ENCODE measurements at places on chromosomes 12 and 14.

GRCh38 chr12:8081251-8081920 lies 688 bp upstream of the NECAP1 start:
- DNase-seq = no peak

DNA sequence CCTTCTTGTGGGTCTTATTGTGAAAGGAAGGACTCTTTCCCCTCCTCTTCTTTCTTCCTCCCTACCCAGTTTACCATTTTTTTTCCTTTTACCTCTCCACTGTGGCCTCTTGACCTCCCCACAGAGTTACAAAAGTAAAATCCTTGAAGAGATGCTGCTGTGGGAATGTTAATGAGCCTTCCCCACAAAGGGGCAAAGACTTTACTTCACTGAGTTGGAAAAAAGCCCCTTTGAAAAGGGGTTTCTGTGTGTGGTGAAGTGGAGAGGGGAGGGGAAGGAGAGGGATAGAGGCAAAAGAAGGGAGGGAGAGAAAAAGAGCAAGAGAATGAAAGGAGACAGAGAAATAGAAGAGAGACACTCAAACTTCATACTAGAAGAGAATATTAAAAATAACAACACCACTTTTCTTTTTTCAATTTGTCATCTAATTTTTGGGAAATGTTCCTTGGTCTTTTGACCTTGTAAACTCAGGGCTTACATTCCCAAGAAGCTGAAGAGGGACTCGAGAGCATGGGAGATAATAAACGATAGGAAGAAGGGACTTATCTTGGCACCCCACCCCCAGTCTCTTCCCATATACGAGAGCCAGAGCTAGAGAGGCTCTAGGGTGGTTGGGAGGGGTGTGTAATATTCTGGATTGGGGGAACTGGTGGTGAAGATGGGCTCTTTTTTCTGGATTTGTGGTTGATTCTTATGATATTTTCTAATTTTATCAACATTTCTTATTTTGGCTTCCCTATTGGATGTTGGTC lies 13.2 kb upstream of the SALL2 start:
- DNase-seq = no peak

DNA sequence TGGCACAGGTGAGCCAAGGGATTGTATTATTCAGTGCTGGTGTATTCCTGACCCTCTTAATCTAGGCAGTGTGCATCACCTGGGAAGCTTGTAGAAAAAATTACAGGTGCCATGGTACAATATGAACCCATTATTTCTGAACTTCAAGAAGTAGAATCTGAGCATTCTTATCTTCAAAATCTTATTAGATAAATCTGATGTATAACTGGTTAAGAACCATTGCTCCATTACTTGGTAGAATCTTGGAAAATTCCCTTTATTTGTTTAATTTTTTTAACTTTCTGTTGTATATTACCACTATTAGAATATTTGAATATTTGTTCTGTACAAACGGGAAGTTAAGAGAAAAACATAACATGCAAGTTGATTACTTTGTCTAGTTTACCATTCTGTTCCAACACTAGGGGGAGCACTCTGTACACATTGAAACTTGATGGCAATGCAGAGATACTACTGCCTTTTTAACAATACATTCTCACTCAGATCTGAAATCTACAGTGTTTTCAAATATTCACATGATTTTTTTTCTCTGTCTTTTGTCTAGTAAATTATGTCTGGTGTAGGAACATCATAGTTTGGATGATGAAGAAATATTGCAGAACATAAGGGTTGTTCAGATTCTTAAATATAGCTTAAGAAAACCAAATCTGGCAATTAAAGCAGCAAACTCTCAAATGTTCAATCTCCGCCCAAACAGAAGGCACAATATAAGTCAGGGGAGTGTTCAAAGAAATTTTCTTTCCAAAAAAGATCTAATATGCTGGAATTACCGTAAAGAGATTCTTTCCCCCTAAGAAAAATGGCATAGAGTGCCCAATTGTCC lies 196.6 kb downstream of the PCNX1 start:
- peak; percentile 74 for DNase-seq

- no peak for DNase-seq
Observed at GRCh38 chr12:124510301-124510970, 57.0 kb downstream of the NCOR2 start.

DNA sequence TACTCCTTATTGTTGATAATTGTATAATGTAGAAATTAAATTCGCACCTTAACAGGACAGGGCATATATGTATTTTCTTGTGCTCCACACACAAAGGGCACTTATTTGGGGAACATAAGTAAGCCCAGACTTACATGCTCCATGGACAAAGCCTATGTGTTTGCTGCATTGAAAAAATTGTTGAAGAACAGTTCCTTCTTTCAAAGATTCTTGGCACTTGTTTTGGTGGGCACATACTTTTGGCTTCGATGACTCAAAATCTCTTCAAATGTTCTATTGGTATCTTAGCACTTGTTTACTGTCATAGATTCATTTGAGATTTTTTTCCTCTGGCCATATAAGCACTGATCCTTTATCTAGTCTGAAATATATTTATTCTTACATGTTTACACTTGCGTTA lies 1.4 kb upstream of the MAP4K5 start:
- DNase-seq = no peak

DNA sequence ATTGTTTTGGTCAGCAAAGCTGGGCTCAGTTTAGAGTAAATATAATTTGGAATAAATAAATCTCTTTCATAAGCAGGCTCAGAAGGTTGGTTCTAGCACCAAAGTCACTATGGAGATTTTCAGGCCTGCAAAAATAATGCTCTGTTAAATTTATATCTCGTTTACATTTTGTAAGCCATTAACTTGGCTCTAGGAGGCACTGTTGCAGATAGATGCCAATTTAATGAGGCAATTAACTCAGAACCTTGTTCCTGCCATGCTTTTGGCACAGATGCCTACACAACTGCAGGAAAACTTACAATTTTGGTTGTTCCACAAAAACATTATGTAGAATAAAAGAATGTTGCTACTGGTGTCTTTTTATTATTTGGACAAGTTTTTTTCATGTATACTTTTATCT lies 428.1 kb downstream of the FLRT2 start:
- no peak for DNase-seq

DNA sequence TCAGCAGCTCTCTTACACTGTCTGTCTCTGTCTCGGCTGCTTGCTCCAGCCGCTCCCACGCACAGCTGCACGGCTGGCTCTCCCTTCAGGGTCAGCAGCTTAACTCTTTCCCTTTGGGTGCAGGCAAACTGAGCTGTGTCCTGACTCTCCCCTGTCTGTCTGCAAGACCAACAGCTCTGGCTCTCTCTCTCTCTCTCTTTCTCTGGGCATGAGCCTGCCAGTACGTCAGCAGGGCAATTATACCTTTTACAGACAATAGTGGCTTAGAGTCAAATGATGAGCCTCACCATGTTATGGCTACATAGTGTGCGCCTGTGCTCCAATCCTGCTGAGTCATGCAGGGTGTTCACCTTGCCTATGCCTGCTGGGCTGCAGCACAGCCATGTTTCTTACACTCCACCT lies 120.5 kb upstream of the DDHD1 start:
- DNase-seq = no peak

- no peak for DNase-seq
Observed at GRCh38 chr14:36208690-36209278, 32.3 kb upstream of the PTCSC3 start.

GRCh38 chr14:61561104-61561503 lies 134.2 kb upstream of the HIF1A start:
- DNase-seq = no peak

- peak; percentile 24 for DNase-seq
Observed at GRCh38 chr12:611721-612120, 51.5 kb downstream of the NINJ2 start.

DNA sequence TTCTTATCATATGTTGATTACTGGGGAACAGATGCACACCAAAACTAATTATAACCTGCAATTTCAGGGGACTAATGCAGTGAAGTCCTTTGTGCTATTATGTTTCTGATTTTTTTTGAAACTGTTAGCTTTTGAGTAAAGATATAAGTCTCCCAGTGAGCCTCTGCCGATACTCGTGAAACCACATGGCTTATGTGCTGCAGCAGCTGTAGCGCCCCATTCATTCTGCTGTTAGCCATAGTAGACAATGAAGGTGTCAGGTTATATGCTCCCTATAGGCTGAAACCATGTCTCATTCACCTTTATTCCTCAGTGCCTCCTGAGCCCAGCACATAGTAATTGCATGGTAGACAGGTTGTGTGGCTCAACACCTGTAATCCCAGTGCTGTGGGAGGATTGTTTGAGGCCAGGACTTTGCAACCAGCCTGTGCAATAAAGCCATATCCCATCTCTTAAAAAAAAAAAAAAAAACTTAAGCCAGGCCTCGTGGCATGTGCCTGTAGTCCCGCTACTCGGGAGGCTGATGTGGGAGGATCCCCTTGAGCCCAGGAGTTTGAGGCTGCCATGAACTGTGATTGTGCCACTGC lies 25.0 kb downstream of the GOLGA5 start:
- no peak for DNase-seq

DNA sequence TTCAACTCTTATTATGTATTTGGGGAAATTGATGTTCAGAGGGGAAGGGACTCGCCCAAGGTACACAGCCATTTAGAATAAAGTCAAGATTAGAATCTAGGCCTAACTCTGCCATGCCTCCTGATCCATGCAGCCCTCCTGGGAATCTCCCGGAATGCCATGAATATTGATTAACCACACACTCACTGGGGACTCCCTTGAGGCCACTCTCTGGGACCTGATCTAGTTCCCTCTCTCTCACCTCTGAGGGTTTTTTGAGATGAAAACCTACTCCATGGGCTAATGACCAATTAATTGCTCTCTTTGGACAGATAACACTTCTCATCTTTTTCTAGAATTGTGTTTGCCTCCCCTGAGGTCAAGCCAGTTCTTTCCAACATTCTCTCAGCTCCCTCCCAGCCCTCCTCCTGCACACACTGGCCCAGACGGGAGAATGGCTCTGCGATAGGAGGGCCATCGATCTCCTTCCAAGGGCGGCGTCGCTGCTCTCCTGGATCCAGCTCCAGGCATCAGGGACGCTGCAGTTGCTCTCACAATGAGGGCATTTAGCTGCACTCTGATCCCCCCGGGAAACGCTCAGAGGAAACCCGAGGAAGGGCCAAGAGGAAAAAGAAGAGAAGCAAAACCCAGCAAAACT lies 22.6 kb downstream of the WSCD2 start:
- DNase-seq = no peak

GRCh38 chr12:69936214-69936731 lies 111.2 kb downstream of the MYRFL start:
- no peak for DNase-seq

GRCh38 chr12:116861320-116861719 lies 19.9 kb downstream of the HRK start:
- peak; percentile 74 for DNase-seq

- DNase-seq = no peak
Observed at GRCh38 chr12:19648591-19648990, 209.3 kb downstream of the AEBP2 start.

GRCh38 chr14:23128969-23129758 lies 10.1 kb upstream of the CEBPE start:
- no peak for DNase-seq

DNA sequence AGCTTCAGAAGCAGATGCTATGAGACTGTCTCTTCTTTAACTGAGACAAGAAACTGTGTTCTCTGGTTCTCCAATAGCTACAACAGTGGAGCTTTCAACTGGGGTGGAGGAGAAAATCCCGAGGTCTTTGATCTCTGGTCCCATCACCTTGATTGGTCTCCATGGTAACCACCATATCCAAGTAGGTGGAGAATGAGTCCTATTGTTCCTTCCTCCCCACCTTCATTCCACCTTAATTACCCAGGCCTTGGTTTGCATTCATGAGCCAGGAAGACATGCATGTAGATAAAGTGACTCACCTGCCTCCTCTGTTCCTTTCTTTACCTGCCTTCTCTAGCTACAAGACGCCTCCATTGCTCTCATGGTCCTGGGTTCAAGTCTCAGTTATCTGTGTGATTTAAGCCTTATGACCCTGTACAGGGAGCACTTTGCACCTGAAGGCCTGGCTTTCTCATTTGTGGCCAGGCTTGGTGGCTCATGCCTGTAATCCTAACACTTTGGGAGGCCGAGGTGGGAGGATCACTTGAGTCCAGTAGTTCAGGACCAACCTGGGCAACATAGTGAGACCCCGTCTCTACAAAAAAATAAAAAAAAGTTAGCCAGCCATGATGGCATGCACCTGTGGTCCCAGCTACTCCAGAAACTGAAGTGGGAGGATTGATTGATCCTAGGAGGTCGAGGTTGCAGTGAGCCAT lies 157.7 kb upstream of the TBX3 start:
- no peak for DNase-seq

GRCh38 chr12:49923035-49923644 lies 19.4 kb upstream of the FAIM2 start:
- DNase-seq = no peak

DNA sequence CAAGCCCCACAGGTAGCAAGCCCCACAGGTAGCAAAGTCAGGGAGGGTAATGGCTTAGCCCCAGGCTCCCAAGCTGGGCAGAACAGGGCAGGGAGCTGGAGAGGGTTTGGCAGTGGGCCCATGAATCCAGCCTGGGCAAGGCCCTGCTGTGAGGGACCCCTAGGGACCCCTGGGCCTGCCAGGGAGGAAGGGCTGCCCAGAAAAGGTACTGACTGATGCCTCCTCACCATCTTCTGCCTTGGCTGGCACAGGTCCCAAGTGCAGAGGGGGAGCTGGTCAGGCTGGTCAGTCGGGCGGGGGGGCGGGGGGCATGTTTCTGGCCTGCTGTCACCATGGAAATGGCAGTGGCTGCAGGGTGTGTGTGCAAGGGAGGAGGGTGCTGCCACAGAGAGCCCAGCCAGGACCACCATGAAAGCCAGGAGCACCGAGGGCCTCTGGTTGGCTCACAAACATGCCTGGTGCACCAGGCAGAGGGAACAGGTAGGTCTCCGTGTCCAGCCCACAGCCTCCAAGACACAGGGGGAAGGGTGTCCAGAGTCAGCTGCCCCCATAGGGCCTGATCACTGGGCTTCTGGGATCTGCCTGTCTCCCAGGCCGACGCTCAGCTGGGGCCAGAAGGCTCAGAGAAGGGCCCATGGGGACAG lies 1.5 kb upstream of the CRIP2 start:
- DNase-seq = no peak
